WERI-Rb-1 (cell line): ENCODE measurements at places on chromosomes 16 and 17.
A peak's percentile ranks its signal among the peaks of the same experiment; 100 is the strongest.

DNA sequence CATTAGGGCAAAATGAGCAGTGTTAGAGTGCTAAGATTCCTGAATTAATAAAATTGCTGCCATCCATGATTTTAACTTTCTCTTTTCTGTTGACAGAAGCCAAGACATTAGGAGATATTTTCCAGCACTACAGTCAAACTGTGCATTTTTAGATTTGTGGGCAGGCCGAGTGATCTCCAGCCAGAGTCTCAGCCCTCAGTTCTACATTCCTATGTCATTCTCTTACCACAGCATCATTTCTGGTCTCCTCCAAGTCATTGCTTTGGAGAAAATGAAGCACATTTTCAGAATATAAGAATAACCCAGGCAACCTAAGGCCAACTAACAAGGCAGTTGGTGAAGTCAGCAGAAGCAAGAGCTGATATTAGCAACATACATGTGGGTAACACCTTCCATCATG is 74.6 kb upstream of the NUDT7 start:
- DNase-seq = no peak

DNA sequence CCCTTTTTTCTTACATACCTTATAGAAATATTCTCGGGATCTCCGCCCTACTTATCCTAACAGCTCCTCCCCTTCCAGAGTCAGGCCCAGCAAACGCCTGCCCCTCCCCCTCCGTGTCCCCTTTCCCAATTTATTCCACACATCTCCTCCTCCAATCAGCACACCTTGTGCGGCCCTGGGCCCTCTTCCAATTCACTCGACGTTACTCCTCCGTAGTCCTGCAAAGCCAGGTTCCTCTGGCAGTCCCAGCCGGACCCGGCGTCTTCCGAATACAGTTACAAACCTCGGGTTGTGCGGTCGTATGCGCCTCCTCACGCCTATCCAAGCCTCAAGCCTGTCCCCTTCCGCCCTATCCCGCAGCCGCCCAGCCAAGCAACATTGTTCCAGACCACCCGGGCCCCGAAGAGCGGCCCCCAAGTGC is 677 bp downstream of the CBX1 start:
- DNase-seq = peak; percentile 75

GRCh38 chr16:72247821-72248253 is 75.9 kb upstream of the PMFBP1 start:
- no peak for DNase-seq

DNA sequence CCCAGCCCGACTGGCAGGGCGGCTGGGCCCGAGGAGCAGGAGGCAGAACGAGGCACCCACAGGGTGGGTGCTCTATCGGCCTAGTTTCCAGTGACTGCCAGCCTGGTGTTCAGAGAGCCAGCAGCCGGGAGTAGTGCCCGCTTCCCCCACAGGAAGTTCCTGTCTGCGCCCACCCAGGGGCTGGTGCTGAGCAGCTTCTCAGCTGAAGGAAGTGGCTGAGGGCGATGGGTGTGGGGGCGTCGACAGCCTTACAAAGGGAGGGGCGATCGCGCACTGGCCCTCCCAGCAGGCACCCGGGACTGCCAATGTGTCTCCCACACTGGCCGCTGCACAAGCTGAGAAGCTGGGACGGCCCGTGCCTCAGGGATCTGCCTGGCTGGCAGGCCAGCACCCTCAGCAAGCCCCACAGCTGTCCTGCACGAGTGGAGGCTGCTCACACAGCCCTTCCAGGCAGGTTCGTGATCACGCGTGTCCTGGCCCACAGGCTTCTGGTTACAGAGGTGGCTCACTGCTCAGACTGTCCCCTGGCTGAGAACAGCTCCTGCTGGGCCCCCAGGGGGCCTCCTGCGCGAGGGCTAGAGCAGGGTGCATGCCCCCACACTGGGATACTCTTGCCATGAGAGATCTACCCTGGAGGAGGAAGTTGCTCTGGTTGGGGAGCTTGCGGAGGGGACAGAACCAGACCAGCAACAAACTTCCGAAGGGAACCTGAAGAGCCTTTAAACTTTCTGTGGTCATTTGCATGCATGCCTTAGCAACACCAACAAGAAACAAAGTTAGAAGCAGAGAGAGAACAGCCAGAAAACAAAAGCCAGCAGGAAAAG is 2.5 kb downstream of the RNF166 start:
- no peak for DNase-seq

DNA sequence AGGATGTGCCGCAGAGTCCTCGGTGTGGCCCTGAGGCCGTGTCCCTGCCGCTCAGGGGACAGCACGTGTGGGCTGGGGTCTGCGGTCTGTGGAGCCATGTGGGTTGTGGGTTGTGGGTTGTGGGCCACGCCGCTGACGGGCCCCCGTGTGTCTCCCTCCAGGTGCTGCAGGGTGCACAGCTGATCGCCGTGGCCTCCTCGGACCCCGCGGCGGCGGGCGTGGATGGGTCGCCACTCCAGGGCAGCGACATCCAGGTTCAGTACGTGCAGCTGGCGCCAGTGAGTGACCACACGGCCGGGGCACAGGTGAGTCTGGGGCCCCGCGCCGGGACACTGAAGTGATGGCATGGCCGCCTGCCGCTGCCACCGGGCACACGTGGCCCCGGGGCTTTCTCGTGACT is 120.7 kb downstream of the BANP start:
- DNase-seq = no peak

DNA sequence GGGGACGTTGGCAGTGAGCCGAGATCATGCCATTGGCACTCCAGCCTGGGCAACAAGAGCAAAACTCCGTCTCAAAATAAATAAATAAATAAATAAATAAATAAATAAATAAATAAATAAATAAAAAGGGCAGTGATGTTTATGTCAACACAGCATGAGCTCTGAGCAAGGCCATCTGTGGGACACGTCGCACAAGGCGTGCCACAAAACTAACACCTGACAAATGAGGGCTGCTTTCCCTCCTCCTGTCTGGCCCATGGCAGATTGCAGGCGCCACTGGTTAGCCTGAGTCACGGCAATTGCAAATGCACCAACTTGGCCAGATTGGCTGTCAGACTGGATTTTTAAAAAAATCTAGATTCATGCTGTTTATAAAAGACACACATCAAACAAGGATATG is 25.9 kb upstream of the SPNS3 start:
- no peak for DNase-seq

DNA sequence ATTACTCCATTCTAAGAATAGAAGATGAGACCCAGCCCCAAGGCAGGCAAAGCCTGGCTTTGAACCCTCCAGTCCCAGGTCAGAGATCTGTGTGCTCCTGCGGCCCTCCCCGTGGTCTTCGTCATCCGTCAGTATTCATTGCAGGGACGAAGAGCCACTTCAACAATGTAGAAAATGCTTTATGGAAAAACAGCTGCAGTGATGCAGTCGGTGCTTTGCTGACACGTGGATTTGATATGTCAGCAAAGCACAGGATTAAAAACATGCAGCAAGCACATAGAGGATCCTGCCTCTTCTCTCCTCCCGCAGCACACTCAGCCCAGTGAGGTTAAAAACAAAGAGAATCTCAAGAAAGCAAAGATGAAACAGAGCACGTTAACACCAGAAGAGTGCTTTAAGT is 117.1 kb upstream of the AXIN2 start:
- DNase-seq = no peak

DNA sequence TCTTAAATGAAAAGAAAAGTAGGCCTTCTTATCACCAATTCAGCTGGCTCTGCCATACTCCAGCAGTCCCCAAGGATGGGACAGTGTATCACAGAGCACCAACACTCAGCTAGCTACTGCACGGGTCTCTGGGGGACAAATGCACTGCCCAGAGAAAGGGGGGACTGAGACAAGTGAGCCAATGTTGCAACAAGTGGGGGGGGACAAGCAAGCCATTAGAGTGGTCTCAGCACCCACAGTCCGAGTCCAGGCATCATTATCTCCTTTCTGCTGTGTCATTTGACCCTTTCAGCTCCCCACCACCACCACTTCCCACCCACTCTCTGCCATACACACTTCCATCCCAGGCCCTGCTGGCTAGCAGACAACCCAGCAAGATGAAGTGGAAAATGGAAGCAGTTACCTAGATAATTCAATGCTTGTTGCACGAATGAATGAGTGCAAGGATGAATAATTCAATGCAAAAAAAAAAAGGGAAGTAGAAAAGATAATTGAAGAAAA is 7.0 kb downstream of the TMEM132E start:
- DNase-seq = no peak

DNA sequence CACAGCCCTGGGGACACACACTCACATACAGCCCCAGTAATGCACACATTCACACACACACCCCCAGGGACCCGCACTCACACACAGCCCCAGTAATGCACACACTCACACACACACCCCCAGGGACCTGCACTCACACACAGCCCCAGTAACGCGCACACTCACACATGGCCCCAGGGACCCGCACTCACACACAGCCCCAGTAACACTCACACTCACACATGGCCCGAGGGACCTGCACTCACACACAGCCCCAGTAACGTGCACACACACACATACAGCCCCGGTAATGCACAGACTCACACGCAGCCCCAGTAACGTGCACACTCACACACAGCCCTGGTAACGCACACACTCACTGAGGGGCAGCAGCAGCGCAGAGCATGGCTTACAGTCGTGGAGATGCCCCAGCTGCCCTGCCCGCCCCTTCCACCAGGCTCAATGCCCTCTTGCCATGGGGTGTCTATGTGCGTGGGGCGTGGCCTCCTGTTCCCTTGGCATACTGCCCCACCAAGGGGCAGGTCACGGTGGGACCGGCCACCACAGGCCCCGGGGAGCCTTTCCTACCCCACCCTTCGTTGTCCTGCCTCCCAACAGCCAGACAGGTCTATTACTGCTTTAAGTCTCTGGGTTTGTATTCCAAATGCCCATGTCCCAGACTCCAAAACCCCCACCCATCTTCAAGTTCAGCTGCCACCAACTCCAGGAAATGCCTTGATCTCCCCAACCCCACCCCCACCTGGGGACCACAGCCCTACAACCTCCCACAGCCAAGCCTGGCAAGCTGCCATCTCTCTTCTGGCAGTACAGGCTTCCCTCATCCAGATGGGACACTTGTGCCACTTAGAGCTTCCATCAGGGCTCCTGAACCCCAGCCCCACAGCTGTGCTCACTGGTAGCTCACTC is 2.7 kb downstream of the CCDC102A start:
- peak; percentile 2 for DNase-seq

GRCh38 chr16:62249069-62249468 is 212.8 kb upstream of the CDH8 start:
- DNase-seq = no peak

GRCh38 chr16:78199325-78200022 is 100.0 kb downstream of the WWOX start:
- DNase-seq = no peak

DNA sequence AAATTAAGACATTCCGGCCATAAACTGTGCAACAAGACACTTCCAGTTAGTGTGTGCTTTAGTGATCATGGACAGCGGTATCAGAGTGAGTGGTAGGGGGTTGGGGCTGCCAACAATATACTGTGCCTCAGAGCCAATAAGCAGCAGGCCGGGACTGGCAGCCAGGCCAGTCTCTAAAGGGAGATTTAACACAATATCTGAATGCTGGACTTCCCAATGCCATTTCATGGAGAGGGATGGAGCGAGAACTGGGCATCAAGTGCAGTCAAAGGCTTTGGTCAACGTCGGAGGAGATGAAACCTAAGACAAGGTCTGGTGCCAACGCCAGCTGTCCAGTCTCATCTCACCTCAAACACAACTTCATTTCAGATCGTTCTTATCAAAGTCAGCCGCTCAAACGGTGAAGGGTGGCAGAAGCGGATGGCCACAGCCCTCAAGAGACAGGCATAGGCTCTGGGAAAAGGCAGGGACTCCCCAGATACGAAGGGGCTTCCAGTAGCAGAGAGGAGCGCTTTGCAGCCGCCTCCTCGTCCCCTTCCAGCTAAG is 935 bp downstream of the USP32 start:
- DNase-seq = peak; percentile 45

GRCh38 chr17:27381007-27381501 is 75.2 kb upstream of the KSR1 start:
- peak; percentile 87 for DNase-seq

GRCh38 chr16:79647586-79647985 is 47.0 kb upstream of the MAF start:
- DNase-seq = no peak

GRCh38 chr16:65600046-65600445 is 478.2 kb upstream of the CDH11 start:
- DNase-seq = no peak

GRCh38 chr16:22027633-22028032 is 19.7 kb downstream of the MOSMO start:
- DNase-seq = no peak

GRCh38 chr16:54006693-54007092 is 279.9 kb downstream of the IRX3 start:
- DNase-seq = no peak

DNA sequence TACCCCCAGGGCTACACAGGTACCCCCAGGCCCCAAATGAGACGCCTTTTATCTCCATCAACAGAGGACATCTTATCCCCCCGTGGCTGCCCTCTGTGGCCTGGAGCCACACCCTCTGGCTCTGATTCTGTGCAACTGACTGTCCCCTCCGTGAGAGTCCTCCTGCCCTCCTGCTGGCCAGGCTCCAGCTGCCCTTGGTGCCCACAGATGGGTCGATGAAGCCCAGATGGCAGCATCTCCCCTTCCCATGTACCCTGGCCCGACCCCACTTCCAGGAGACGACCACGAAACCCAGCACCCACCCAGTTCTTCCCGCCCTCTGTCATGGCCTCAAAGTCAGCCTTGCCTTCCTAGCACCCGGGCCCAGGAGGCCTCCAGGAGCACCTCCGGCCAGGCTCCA is 9.6 kb upstream of the KRTAP17-1 start:
- DNase-seq = no peak

- DNase-seq = no peak
These were observed 418.1 kb downstream of the SOX9 start for GRCh38 chr17:72538901-72539352.
